Activated T-helper 1 cell treated with Interleukin-2 at 50 U/mL for 16 hours (primary cell): ENCODE measurements at places on chromosomes 7 and 10.

DNA sequence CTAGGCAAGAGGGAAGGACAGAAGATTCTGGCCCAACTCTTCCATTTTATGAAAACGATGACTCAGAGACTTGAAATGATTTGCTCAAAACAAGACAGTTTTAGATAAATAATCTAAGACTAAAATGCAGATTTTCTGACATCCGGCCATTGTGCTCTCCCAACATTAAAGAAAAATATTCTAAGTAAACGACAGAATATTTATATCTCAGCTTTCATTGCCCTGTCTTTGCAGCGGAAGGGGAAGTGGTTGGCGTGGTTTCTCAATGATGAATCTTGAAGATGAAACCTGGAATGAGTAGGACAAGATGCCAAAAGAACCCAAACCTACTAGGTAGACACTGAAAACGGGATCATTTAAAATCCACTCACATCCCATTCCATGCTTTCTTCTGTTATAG is 28.9 kb upstream of the NPY start:
- DNase-seq: no peak

DNA sequence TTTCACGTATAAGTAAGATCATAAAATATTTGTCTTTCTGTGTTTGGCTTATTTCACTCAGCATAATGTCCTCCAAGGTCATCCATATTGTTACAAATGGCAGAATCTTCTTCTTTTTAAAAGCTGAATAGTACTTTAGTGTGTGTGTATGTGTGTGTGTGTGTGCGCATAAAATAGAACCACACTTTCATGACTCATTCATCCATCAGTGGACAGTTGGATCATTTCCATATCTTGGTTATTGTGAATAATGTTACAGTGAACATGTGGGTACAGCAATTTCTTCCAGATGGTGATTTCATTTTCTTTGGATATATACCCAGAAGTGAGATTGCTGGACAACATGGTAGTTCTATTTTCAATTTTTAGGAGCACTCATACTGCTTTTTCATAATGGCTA is 622.4 kb downstream of the NRG3 start:
- DNase-seq: no peak

- no peak for DNase-seq
These were observed 24.9 kb downstream of the GSTO2 start for GRCh38 chr10:104293781-104294321.

GRCh38 chr10:112235920-112236319 is 47.3 kb upstream of the TECTB start:
- no peak for DNase-seq

DNA sequence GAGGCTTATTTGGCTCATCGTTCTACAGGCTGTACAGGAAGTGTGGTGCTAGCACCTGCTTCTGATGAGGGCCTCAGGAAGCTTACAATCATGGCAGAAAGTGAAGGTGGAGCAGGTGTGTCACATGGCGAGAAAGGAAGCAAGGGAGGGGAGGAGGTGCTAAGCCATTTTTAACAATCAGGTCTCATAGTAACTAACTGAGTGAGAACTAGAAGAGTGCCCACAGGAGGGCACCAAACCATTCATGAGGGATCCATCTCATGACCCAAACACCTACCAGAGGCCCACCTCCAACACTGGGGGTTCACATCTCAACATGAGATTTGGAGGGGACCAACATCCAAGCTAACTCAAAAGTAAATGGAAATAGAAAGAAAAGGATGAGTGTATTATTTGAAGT is 78.1 kb downstream of the CXCL12 start:
- no peak for DNase-seq

DNA sequence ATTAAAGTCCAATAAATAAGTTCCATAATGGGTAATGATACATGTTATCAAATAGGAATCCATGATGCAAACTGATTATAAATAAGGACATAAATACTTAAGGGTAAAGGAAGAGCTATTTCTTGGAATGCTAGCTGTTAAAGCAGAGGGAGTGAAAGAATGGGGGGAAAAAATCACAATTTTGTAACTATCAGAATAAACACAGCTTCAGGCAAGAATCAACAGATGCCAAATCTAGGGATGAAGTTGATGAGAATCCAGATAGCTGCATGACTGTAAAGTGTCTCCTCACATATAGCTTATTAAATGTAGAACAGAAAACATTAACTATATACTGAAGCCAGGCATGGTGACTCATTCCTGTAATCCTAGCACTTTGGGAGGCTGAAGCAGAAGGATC is 4.9 kb downstream of the IPMK start:
- DNase-seq: no peak

DNA sequence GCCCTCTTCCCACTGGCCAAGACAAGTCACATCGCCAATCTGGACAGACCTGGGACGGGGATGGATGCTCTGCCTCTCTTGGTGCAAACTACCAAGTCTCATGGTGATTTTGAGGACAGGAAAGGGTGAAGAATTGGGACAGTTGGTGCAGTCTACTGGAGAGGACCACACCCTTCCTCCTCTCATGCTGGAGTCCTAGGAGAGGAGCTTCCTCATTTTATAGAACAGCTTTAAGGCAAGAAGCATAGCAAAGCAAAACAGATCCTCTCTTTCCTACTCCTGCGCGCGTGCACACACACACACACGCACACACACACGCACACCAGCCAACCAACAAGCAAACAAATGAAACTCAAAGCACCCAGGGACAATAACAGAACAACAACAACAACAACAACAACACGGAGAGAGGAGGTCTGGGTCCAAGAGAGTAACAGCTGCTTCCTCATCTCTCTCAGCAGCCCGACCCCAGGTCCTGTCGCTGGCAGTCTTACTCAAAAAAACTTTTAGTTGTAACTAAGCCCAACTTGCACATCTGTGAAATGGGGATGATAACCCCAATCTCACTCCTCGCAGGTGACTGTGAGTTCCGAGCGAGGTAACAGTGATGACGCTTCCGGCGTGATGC is 83.4 kb downstream of the TMEM178B start:
- no peak for DNase-seq
